NCI-H187 treated with DMSO at 0.1 percent for 48 hours (cell line): ENCODE measurements at places on chromosomes 2 and 18.

DNA sequence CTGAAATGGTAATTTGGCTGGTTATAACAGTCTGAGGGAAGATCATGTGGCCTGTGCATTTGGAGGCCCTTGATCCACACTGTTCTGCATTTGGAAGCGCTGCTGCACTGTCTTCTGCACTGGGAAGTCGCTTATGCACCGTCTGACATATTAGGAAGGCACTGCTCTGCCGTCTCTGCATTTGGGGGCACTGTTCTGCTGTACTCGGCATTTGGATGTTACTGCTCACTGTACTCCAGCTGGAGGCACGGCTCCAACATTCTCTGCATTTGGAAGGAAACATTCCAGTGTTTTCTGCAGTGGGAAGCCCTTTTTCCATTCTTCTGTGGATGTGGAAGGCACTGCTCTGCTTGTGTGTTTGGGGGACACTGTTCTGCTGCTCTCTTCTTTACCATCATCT lies 9.6 kb upstream of the PROM2 start:
- no peak for DNase-seq

- DNase-seq = no peak
Observed at GRCh38 chr2:1891147-1891546, 146.8 kb upstream of the PXDN start.

DNA sequence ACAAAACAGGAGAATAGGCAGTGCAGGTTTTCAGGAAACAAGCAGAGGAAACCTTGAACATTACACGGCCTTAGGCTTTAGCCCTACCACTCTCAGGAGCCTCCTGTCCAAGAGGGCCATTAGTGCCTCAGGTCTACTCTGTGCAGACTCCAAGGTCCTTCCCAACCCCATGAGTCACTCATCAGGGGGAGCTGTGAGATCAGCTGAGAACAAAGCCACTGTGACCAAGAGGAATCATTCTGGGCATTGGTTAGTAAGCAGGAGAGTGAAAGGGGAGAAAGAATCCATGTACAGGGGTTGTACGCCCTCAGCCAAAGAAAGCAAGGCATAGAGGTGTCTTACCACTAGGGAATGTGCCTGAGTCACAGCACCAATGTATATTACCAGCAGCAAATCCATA lies 680.3 kb downstream of the DPP10 start:
- no peak for DNase-seq

GRCh38 chr2:96325041-96325883 lies at the start of gene ITPRIPL1:
Gene ITPRIPL1, plus strand, starts transcription at chr2:96325317. Its CDS starts 523 bp downstream, at chr2:96325840.
- no peak for DNase-seq

- DNase-seq = no peak
Observed at GRCh38 chr18:3121259-3121658, 98.5 kb downstream of the MYOM1 start.

GRCh38 chr2:197852108-197852507 lies 47.7 kb downstream of the PLCL1 start:
- DNase-seq = no peak

DNA sequence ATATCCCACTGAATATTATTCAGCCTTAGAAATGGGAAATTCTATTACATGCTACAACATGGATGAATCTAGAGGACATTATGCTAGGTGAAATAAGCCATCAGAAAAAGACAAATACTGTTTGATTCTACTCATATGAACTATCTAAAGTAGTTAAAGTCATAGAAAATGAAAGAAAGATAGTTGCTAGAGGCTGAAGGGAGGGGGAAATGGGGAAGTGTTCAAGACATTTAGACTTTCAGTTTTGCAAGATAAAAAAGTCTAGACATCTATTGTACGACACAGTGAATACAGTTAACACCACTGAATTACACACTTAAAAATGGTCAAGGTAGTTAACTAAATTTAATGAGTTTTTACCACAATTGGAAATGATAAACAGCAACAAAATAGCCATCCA lies 835.9 kb upstream of the CHAC2 start:
- no peak for DNase-seq

- DNase-seq = no peak
Observed at GRCh38 chr2:30763151-30763660, 44.0 kb downstream of the CAPN13 start.

GRCh38 chr18:21998486-21998885 lies 170.9 kb upstream of the GATA6 start:
- no peak for DNase-seq

DNA sequence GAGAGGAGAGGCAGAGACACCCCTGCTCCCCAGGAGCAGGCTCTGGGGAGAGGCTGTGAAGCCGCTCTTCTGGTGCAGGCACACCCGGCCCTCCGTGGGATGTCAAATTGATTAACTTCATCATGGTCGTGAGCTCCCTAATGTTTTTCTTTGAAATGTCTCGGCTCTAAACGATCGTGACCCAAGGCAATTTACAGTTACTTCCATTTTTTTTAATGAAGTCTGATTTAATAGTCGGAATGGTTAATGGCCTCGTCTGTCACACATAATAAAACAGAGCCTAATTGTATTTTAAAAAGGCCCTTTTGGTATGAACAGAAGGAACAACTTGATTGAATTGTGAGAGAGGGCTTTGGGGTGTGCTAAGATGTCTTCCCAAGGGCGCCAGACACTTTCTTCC lies 130.2 kb downstream of the SMAD2 start:
- DNase-seq = no peak

DNA sequence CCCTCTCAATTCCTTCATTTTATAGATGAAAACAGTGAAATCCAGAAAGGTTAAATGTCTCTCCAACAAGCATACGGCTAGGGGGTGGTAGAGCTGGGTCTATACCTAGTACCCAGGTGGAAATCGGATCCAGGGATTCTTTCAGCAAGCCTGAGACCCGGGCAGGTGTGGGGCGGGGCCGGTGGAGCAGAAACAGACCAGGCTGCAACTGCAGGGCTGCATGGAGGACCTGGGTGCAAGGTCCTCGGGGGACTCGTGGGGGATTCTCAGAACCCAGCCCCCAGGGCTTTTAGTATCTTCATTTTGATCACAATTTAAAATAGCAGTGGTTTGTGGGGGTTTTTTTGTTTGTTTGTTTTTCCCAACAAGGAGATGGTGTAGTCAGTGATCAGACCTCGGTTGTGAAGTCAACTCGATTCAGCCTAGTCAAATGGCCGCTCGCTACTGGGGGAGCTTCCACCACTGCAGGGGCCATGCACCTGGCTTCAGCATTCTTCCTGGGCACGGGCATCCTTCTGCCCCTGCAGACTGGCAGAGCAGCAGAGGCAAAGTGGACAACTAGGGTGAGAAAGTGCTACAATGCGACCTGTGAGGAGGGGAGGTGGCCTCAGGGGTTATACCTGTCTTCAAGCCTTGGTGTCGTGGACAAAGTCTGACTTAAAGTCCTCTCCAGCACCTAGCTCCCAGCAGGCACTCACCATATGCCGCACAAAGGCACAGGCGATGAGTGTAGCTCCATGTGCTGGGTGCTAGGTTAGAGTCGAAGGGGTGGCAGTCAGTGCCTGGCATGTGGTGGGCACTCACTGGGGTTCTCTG lies 46.3 kb downstream of the GORASP2 start:
- no peak for DNase-seq

DNA sequence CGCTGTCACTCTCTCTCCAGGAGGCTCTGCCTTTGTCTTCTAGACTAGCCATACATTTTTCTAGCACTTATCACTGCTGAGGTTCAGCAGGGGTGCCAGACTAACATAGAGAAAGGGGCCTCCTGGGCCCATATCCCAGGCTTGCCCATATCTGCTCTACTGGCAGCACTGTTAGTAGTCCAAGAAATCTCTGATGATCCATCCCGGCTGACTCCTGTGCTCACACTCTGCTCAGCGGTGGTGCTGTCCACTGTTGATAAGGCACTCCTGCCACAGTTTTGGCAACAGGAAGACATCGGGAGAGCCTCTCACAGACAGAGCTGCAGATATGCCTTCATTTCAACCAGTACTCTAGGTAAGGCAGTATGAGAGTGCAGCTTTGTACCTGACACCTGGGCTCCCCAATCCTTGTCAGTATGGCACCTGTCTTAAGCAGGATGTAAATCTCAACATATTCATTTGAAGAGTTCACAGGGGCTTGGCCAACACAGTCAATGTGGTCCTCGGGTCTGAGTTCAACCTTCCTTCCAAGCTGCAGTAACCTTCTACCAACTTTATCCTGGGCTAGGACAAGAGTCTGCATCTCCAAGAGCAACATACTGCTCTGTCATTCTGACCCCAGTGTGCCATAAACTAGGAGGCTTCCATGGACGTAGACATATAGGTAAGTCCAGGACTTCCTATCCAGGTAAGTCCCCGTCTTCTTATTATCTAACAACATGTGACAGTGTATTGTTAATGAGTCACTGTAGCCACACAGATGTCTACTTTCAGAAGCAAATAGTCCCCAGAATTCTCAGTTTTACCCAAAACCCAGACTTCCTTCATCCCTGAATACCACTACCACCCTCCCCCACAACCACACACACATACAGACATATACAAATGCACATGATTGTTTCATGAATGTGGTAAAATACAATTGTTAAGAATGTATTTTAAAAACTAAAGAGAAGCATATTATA lies 16.2 kb downstream of the KLF7 start:
- DNase-seq = no peak

GRCh38 chr2:172173174-172173706 lies 70.5 kb upstream of the DLX2 start:
- DNase-seq = no peak

- DNase-seq = no peak
Observed at GRCh38 chr18:9825571-9826073, 60.2 kb upstream of the TXNDC2 start.
